ENCODE measurements at places on chromosomes 1 and 21.

DNA sequence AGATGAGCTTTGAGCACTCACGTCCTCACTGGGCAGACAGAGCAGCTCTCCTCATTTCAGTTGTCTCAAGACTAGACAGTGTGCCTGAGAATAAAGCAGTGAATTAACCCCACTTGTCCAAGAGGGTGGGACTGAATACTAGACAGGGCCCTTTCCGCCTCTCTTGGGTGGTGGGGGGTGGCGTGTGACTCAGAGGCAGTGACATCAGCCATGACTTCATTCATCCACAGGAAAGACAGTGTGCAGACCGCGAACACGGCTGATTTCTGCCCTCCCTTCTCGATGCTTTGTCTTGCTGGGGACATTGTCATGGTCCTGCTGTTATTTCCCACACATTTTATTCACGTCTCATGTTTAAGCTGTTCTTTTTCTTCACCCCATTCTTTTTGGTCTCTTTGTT is 64.9 kb downstream of the FGGY start:
- no peak for DNase-seq

DNA sequence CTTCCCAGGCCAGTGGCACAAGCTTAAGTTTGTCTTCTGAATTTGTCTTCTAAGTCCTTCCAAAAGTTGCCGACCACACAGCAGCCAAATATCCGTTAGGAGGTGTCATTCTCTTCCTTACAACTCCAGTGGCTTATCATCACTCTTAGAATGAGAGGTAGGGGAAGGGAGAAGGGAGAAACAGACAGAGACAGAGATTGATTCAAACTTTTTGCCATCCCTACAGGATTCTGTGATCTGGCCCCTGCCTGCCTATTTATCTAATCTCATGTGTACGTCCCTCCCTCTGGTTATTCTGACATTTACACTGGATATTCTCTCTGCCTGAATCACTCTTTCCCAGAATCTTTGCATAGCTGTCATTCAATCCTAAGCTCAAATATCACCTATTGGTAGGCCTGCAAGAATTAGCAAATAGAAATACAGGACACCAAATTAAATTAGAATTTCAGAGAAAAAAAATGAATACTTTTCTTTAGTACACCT is 488 bp upstream of the GNL2 start:
- DNase-seq, result no peak

DNA sequence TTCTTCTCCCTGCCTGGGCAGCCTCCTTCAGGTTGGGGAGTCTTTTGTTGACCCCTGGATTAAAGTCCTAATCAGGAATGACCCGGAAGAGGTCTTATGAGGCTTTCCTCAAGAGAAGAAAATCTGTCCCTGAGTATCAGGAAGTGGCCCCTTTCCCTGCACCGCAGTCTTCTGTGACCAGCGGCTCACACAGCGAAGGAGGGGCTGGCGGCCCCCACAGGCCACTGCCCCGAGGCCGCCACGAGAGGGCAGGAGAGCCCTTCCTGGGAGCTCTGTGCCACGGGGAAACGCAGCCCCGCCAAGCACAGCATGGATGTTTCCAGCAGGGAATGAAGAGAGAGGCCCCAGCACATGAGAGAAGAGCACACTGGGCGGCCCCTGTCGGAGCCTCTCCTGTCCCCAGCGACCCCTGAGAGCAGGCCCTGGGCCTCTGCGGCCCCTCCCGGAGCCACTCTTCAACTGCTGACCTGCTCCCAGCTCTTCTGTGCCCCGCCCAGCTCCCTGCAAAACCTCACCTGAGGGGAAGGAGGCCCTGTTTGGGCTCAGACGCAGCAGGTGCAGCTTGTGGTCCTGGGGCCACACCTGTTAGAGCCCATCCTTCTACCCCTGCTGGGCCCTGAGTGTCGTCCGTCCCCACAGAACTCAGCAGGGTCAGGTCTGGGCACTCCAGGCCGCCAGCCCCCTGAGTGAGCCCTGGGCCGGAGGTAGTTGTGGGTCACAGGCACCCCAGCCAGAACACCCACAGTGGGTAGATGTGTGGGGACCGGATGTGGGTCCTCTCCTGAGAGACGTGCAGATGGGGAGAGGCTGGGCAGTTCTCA is 4.9 kb upstream of the POFUT2 start:
- DNase-seq, result peak; percentile 49

DNA sequence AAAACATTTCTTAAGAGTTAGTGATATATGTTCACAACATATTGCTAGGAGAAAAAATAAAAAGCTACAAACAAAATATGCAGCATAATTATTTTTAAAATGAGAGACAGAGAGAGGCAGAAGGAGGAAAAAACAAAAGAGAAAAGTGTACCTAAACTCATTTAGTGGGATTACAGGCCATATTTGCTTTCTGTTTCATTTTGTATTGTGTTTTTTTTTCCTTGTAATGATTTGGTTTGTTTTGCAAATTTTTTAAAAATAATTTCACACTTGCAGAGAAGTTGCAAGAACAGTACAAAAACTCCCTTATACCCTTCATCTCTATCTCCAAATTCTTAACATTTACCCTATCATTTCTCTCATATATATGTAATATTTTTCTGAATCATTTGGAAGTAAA is 65.0 kb downstream of the LBR start:
- DNase-seq, result no peak

GRCh38 chr1:9107136-9107535 is 21.8 kb downstream of the GPR157 start:
- no peak for DNase-seq

DNA sequence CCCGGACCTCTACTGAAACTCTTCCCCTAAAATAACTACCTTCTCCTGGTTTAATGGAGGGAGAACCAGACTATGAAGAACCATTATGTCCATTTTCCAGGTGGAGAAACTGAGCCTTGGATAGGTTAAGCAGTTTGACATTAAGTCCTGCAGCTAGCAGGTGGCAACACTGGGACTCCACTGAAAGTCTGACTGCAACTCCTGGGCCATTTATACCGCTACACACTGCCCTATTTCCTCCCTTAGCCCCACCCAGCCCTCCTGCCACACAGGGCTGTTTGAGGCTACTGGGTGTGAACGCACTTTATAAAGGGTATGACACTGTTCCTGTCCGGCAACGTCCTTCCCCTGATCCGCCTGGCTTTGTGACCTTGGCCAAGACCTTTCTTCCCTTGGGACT is 511 bp upstream of the INPP5B start:
- DNase-seq, result no peak

GRCh38 chr1:20321573-20321972 is 30.9 kb downstream of the VWA5B1 start:
- no peak for DNase-seq

- DNase-seq, result no peak
Measured at GRCh38 chr1:22824975-22825374, 114.3 kb downstream of the EPHB2 start.

- DNase-seq, result no peak
Measured at GRCh38 chr1:247966532-247967204, 1.6 kb downstream of the OR2AK2 start.

- DNase-seq, result no peak
Measured at GRCh38 chr1:200468264-200469001, 58.6 kb upstream of the ZNF281 start.

DNA sequence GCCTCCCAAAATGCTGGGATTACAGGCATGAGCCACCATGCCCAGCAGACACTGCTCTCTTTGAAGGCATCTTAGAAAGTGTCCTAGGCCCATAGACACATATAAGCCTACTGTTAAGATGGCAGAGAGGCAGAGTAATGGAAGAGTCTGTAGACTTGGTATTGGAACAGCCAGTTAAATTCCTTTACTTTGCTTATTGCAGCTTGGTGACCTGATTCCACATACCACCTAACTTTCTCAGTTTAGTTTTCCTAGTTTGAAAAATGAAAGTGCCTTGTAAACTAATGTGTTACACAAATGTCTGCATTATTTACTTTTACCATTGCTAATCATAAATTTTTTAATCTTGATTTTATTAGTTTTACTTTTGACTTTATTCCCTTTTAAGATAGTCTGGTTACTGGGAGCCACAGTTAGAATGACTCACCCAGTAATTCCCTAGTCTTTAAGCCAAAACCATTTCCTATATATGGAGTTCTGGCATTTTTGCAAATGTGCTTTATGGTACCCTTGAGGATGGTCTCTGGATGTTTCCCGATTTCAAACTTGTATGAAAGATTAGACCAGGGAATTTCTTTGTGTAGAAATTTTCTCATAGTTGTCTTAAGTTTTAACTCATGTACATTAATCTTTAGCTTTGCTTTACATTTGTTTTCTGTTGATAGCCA is 6.4 kb downstream of the SMAP2 start:
- no peak for DNase-seq

- DNase-seq, result no peak
Measured at GRCh38 chr1:19811206-19811851, 3.8 kb downstream of the RNF186 start.

DNA sequence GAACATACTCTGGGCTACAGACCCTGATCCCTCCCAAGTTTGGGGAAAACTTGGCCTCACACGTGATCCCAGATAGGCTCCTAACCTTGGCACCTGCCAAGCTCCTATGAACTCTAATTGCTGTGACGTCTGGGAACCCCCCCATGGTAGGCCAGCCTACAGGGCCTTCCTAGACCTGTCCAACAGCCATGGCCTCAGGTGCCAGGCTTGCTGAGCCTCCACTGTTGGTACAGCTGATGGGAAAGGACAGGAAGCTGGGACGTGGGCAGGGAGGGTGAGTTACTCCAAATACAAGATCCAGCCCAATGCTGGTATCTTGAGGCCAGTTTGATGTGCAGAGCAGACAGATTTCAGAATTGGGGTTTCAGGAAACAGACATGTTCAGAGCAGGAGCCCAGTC is 19.1 kb downstream of the SMIM12 start:
- DNase-seq, result no peak

DNA sequence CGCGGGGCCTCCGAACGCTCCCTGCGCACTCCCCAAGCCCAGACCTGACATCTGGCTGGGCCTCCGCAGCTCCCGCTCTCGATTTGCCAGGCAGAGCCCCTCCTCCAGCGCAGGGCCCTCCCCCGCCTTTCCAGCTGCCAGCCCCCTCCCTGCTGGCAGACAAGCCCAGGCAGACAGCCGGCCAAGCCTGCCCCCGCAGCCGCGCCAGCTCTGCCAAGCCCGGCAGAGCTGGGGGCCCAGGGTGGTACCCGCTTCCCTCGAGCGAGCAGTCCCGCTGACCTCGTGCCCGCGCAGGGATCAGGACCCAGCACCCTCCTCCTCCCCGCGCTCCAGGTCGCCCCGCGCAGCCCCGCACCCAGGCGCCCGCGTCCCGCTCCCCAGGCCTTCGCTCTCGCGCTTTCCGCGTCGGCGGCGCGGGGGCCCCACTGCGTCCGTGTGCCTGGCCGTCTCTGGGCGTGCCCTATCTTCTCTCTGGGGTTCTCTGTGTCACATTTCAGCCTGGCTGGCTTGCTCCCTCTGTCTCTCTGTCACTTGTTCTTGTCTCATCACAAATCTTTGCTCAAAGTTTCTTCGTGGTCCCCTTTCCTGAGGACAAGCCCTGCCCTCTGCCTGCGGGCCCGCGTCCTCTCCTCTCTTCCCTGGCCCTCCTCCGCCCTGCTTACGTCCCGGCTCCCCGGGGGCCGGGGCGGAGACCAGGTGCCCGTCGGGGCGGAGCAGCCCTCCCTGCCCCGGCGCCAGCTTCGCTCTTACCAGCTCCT is 580 bp downstream of the INKA2 start:
- no peak for DNase-seq

GRCh38 chr1:109485001-109485400 is 1.3 kb downstream of the ATXN7L2 start:
- no peak for DNase-seq

DNA sequence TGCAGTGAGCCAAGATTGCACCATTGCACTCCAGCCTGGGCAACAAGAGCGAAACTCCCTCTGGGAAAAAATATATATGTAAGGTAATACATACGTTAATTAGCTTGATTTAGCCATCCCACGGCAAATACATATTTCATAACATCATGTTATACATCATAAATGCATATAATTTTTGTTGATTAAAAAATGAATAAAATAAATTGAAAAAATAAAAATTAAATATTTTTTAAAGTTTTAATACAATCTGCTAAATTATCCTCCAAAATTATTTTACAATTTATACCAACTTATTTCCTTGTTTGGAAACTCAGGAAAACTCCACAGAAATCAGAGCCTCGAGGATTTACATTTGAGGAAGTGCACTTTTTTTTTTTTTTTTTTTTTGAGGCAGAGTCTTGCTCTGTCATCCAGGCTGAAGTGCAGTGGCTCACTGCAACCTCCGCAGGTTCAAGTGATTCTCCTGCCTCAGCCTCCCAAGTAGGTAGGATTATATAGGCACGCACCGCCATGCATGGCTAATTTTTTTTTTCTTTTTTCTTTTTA is 12.6 kb upstream of the IPO9 start:
- no peak for DNase-seq

DNA sequence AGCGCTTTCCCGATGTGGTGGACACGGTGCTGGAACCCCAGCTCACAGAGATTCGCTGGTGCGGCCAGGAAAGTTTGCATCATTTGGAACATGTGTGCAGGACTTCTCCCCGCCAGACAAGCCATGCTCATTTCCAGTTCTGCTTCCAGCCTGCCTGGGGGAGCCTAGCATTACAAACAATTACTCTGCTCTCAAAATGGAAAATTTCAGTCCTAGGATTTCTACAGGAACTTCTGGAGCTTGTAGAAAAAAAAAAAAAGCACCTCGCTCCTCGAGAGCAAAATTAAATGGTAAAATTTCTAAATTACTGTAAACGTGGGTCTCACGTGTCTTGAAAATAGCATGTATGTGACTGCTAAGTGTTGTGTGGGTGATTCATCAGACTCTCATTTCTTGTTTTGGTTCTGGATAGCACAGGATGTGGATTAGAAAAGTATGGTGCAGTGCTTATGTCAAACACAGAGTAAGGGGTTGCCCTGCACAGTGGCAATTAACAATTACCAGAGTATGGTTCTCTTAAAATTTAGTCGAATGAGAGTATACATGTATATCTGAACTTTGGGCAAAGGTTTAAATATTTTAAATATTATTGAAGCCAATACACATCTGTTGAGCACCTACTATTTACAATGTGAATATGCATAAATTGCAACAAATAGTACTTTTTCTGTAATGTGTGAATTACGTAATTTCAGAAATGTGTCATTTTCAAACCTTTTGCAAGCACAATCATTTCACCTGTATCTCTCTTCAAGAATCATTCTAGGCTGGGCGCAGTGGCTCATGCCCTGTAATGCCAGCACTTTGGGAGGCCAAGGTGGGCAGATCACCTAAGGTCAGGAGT is 61.8 kb upstream of the PTGFRN start:
- no peak for DNase-seq
